ENCODE measurements at places on chromosomes 3 and 15. TPM values are rescaled to one million over a fixed set of nuclear protein-coding genes. Genes with fewer than 3 reads are reported as not detected.

- DNase-seq, result no peak
- no peaks in the 10 kb centered on the region for H3K4me1 ChIP-seq
- H3K27ac ChIP-seq, result no peak overlapping the region
- no peak overlapping the region for H3K4me3 ChIP-seq
- no peaks in the 10 kb centered on the region for H3K36me3 ChIP-seq
Measured at GRCh38 chr15:53454843-53455721, 304.4 kb downstream of the WDR72 start.

DNA sequence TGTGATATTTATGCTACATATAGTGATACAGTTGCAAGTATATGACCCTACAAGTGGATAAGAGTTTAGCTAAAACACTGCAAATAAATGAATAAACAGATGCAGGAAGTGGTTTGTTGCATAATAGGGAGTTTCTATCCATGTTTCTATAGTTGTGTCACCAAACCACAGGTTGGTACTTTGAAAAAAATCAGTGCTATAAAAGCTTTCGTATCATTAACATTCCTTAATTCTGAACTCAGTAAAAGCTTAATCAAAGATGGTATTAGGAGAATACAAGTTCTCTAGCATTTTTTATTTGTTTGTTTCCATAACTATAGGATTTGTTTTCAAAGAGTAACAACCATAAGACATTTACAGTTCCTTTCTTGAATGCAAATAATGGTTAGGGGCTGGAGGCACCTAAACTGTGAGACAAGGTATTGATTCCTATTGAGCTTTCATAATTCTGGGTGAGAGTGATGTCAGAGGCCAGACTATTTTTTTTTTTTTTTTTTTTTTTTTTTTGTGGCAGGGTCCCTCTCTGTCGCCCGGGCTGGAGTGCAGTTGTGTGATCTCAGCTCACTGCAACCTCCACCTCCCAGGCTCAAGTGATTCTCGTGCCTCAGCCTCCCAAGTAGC, 29.6 kb downstream of the CPOX start:
- peak overlapping the region; percentile 53 for H3K4me3 ChIP-seq
- peaks cover 84% of the 10 kb centered on the region for H3K4me1 ChIP-seq
- no peaks in the 10 kb centered on the region for H3K27me3 ChIP-seq
- peaks cover 25% of the 10 kb centered on the region for H3K36me3 ChIP-seq
- DNase-seq, result no peak

The SLC28A2 gene
- not detected for total RNA-seq

The CHST13 gene
- total RNA-seq, result not detected

The SLC25A38 gene
- 35.1 TPM for total RNA-seq

Data from activated CD4-positive, alpha-beta T cell treated with anti-CD3 and anti-CD28 coated beads, Interleukin-2, amount 10 ng/mL, durations not matched to agents 7 days and 5 days (primary cell).